Naive thymus-derived CD4-positive, alpha-beta T cell (primary cell): ENCODE measurements at places on chromosomes 1 and 21.

GRCh38 chr1:167898578-167899222, 15.2 kb downstream of the ADCY10 start:
- DNase-seq = no peak

DNA sequence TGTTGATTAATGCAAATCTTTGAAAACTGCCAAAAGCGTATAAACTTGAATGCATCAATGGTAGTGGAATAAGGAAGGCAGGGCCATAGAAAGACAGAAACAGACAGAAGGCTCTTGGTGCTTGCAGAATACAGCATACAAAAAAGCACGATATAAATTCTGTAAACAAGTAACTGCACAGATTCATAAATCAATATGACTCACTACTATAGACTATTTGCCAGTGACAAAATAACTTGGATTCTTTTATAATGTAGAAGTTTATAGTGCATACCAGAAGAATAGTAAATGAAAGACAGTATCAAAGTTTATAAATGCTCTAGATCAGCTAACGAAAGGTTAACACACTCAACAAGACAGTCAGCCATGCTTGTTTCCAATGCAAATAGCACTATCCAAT, 349.6 kb downstream of the PTBP2 start:
- no peak for DNase-seq

- DNase-seq = no peak
Measured at GRCh38 chr1:79711001-79711431, 704.5 kb upstream of the ADGRL4 start.

DNA sequence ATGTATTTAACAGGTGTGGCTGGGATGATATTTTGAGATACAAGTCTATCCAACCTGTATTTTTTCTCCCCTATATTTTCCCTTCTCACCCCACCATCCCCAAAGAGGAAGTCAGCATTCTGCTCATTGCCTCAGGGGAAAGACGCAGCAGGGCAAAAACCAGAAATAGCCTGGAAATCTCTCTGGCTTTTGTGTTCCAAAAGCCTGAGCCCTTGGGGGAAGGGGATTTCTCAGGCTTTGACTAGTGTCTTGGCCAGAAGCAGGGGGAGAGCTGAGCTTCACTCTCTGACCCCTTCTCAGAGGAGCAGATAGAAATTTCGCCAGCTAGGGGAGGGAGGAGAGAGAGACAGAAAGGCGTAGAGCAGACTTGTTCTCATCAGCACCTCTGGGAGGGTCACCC, 244.7 kb downstream of the RRAGC start:
- DNase-seq = no peak

DNA sequence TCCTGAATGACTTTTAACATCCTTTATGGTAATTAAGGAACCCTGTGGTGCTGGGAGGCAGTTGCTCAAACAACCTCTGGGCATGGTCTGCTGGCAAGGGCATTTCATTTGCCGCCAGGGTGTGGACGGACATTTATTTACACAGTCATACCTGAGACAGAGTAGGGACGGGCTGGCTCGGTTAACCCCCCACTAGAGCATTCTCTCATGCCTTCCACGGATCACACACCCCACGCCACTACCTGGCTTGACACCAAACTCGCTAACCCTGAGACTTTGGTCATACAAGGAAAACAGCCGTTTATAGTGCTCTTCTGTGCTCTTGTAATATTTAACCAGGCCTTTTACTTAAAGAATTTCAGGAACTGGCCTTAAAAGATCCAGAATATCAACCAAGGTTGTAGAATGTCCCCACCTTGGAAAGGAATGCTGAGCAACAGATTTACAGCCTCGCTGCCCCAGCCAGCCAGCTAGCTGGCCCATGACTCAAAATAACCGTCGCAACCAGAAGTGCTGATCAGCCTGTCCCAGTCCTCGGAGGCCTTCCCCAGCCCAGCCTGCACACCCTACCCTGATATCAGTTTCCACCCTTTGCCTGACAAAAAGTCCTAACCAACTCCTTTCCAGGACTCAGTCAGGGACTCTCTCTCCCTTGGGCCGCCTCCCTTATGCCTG, 6.5 kb upstream of the PDXK start:
- DNase-seq = no peak

DNA sequence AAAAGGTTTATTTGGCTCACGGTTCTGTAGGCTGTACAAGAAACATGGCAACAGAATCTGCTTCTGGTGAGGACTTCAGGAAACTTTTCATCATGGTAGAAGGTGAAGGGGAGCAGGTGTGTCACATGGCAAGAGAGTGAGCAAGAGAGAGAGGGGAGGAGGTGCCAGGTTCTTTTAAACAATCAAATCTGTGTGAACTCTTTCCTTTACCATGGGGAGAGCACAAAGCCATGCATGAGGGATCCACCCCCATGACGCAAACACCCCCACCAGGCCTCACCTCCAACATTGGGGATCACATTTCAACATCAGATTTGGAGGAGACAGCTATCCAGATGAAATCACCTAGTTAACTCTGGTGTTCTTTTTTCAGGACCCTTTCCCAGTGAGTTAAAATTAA, 103.6 kb downstream of the GALNT2 start:
- no peak for DNase-seq

DNA sequence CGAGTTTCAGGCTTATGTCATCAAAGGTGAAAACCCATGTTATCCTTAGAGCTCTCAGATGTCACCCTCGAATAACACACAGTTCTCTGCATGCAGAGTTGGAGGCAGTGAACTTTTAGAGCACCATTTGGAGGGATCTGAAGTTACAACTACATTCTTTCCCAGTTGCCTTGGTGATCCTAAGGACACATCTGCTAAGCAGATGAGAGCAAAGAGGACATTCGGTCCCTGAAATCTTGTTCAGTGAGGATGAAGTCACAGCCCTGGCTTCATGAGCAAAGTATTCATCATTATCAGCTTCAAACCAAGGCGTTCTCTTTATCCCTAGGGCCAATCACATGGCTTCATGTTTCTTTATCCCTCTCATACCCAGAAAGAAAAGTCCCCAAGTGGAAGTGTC, 23.1 kb upstream of the MCOLN2 start:
- DNase-seq = no peak

- peak; percentile 85 for DNase-seq
Measured at GRCh38 chr1:167489571-167490340, 28.6 kb downstream of the CD247 start.

DNA sequence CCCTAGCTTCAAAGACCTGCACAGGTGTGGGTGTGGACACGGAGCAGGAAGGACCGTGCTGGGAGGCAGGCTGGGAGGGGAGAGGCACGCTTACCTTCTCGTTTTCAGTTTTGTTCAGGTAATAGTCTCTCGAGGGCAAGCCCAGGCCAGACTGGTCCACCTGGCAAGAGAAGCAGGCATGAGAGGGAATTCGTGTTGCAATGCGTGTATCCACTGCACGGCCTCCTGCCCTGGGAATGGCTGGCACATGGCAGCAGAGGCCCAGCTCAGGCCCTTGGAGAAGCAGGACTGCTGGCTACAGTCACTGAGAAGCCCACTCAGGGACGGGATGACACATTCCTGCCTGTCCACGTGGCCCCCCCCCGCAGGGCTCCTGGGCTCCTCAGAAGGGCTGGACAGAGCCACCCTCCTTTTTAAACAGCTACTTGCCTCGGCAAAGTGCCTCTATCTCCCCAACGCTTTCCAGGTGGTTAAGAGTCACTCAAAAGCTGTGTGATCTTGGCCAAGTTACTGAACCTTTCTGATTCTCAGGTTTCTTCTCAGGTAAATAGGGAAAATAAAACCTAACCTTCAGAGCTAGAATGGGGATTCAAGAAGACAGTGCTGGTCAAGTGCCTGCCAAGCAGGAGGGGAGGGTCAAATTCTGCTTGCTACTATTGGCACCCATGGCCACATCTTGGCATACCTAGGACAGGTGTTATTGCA, 32.7 kb downstream of the ECE1 start:
- no peak for DNase-seq

DNA sequence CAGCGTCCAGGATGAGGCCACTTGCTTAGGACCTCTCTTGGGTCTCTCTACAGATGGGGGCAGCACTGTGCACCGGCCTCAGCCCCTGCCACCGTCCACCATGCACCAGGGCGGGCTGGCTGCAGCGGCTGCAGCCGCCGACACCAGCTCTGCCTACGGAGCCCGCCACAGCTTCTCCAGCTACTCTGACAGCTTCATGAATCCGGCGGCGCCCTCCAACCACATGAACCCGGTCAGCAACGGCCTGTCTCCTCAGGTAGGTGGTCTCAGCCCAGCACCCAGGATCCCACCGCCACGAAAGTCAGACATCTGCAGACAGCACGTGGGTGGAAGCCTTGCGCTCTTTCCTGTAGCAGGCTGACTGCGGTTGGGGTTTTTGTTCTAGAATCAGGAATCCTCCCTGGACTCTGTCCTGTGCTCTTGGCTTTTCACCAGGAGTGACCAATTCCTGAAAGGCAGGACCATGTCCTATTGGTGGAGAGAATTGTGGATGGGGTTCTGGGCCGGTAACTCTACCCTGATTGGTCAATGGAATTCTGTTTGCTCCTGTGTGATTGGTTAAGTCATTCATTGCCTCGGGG, 72.5 kb downstream of the PAX7 start:
- DNase-seq = no peak

GRCh38 chr1:243471754-243472745, 216.2 kb downstream of the SDCCAG8 start:
- no peak for DNase-seq

DNA sequence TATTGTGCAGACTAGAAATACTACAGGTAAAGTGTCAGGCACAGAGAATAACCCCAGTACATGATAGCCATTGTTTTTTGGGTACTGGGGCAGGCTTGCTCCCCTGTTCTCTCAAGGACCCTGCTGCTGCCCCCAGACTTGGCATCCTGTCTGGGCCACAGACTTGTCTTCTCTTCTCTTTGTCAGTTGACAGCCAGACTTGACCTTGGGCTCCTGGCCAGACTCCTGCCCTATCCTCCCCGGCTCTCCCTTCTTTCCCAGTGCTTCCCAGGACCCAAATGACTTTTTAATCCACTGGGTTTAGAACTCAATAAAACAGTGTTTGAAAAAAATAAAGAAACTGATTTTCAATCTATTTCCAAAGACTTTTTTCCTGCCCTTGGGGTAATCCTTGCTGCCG, 43.2 kb downstream of the ZSCAN20 start:
- DNase-seq = no peak

DNA sequence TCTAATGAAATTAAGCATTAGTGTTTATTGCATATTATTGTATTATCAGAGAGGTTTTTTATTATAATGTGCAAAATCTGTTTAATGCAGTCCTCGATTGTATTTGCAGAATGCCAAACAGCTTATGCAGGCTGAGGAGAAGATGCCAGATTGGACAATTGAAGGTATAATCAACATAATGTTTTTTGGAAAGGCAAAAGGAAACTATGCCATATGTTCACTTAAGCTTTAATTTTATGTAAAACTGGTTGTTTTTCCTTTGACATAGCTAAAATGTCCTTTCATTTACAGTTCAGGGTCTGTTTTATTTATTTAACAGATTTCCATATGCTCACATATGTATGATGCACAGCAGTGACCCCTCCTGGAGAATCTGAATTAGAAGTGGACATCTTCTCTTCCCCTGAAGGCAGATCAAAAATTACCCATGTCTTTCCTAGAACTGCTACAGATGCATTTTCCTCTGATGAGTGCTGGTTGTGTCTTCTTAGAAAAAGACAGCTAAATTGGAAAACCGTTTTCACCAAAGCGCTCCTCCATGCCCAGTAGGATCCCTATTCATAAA, 143.5 kb upstream of the USH2A start:
- DNase-seq = no peak

DNA sequence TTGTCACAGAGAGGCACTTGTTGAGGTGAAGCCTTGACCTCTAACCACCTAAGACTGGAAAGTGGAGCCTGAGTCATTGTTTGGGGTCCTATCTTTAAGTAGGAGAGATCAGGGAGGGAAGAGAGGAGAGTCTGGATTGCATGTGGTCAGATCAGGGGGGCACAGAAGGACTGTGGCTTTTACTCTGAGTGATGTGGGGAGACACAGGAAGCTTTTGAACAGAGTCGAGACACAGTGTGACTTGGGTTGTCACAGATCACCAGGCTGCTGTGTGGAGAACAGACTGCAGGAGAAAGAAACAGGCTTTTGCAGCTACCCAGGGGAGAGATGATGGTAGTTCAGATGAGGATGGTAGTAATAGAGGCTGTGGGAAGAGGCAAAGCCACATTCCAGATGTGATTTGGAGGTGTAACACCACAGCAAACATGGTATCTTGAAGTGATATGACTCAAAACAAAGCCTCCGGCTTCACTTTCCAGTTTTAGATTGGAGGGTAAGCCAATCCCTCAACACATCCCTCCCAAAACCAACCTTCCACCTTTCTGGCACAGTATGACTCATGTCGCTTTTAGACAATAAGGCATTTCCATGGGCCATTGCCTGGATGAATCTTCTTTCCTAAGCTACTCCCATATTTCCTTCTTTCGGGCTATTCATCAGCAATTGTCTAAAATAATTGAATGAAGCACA, 125.8 kb upstream of the SLC44A3 start:
- no peak for DNase-seq

- no peak for DNase-seq
Measured at GRCh38 chr1:163337631-163338030, 15.9 kb downstream of the NUF2 start.

DNA sequence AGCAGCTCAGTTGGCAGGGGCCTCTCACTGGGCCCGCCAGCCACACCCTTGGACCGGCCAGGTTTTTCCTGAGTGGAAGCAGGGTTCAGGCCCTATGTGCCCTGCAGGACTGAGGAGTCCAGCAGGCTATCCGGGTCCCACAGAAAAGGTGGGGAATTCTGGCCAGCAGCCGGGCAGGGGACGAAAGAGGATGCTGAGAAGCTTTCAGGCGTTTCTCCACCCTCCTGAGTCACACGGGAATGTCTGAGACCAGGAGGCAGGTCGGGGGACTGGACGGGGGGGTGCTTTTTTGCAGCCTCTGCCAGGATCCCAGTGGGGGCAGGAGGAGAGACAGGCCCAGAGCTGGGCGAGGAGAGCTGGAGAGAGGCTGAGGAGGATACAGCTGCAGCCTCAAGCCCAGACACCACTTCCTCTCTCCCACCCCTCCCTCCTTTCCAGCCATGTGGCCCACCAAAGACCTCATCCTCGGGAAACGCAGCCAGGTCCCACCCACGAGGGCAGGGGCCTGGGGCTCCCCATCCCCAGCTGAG, 105.4 kb downstream of the SPSB1 start:
- no peak for DNase-seq

DNA sequence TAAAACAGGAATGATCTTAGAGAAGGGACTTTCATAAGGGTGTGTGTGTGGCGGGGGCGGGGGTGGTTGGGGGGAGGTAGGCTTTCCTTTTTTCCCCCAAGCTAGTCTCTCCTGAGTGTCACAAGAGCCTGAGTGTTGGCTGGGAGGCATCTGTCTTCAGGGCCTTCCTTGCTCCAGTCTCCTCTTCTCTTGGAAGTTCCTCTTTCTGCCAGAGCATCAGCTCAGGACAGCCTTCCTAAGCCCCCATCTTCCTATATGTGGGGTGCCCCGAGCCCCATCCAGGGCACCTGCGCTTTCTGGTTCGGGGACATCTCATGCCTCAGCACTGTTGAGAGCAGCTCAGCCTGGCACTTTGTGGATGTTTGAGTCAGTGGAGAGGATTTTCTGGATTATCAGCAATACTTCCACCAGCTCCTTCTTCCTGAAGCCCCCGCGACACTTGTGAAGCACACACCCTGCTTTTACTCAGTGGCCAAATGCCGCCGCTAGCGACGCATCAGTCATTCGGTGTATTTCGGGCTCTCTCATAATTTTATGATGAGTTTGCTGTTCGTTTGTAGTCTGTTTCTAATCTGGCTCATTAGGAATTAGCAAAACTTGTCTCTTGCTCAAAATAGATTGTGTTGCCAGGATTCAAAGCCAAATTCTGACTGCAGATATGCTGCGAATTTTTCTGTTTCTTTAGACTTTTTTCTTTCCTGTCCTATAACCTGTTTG, 61.7 kb downstream of the GALNT2 start:
- no peak for DNase-seq
